ENCODE measurements at places on chromosomes 5 and 9. TPM values are rescaled to one million over a fixed set of nuclear protein-coding genes. Genes with fewer than 3 reads are reported as not detected.

OLFM1 gene
- total RNA-seq: not detected

ACO1 gene
- total RNA-seq: 7.9 TPM

RETREG1 gene
- 26.6 TPM for total RNA-seq

SMIM33 gene
- total RNA-seq: 1.2 TPM

GABRA6 gene
- total RNA-seq: not detected

PAX5 gene
- not detected for total RNA-seq

SLC36A2 gene
- not detected for total RNA-seq

PHF24 gene
- total RNA-seq: not detected

PITX1 gene
- not detected for total RNA-seq

DNA sequence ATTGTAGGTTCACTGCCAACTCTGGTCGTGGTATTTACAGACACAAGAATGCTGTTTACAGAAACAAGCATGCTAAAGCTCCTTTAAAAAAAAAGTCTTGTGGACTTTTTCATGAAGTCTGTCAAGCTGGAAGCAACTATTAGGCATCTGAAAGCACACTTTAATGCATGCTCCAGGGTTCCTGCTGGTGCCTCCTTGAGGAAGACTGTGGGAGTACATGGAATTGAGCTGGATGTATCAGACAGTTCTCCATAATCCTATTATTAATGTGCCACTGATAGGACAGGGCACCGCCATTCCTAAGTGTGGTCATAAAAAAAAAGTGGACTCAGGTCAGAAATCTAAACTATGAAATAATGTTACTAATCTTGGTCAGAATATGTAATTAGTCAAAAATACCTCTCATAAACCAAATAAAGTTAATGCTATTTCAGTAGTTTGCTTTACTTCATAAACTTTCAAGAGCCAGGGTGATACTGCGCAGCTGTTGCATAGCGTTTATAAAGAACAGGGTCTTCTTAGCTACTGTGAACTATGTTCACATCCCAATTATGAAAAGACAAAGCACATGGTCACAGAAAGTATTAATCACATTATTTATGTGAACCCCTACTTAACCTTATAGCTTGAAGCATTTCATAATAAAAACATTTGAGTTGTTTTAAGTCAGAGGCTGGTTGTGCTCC lies 390.8 kb upstream of the PTGER4 start:
- no peak for DNase-seq
- H3K4me1 ChIP-seq: no peaks in the 10 kb centered on the region
- no peak overlapping the region for H3K27ac ChIP-seq
- H3K27me3 ChIP-seq: no peaks in the 10 kb centered on the region
- H3K36me3 ChIP-seq: no peaks in the 10 kb centered on the region

DNA sequence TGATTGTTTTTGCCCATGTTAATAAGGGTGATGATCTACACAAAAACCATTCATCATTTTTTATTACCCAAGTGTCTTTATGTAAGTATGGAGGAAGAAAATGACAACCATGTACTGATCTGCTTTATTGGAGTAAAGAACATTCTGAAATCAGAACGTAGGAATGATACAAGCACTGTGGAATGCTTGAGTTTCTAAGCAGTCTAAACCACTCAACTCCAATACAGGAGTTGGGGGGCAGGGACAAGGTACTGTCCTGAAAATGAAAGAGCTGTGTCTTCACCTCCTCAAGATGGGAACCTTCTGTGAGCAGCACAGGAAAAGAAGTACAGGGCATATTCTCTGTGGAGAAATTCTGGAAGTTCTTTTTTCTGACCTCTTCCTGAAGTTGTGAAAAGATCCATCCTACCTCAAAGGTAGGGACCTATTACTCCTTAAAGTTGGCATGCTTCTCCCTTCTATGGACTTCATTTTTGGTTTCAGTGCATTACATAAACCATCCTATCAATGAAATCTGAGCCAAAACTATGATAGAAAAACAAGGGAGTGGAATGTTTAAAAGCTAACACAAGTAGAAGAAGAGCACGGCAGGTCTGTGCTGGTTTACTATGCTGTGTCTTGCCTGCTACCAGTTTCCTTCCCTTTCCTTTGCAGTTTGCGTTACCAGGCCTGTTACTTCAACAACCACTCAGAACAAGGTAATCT lies 202.6 kb downstream of the SEMA5A start:
- no peak for DNase-seq
- no peak overlapping the region for H3K4me3 ChIP-seq
- no peaks in the 10 kb centered on the region for H3K27me3 ChIP-seq
- no peak overlapping the region for H3K27ac ChIP-seq

DNA sequence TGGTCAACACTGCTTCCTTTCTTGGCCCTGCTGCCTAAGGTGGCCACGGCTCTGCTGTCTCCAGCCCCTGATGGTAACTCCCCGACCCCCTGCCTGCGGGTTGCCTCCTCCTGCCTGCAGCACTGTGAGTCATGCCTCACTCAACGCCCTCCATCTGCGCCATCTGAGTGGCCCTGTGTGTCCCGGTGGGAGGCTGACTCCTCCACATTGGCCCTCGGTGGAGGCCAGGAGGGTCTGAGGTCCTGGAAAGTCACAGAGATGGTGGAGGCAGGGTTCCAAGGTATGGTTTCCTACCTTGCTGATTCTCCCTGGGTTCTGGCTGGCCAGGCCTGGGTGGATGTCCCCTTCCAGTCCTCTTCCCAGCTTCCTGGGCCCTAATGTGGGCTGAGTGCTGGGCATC lies 64.5 kb upstream of the ADAMTS2 start:
- H3K4me1 ChIP-seq: no peaks in the 10 kb centered on the region
- H3K27ac ChIP-seq: no peak overlapping the region
- H3K36me3 ChIP-seq: no peaks in the 10 kb centered on the region
- H3K27me3 ChIP-seq: no peaks in the 10 kb centered on the region
- no peak overlapping the region for H3K4me3 ChIP-seq
- no peak for DNase-seq

- no peaks in the 10 kb centered on the region for H3K4me1 ChIP-seq
- H3K36me3 ChIP-seq: no peaks in the 10 kb centered on the region
Observed at GRCh38 chr5:146000072-146000471, 63.7 kb downstream of the SH3RF2 start.

- H3K4me1 ChIP-seq: peaks cover 34% of the 10 kb centered on the region
- H3K27ac ChIP-seq: no peak overlapping the region
- no peaks in the 10 kb centered on the region for H3K36me3 ChIP-seq
- H3K27me3 ChIP-seq: peaks cover 25% of the 10 kb centered on the region
Observed at GRCh38 chr5:53479590-53480415, 626 bp upstream of the FST start.

GRCh38 chr5:73321757-73322436 lies 126.7 kb downstream of the FOXD1 start:
- no peak overlapping the region for H3K4me3 ChIP-seq
- H3K4me1 ChIP-seq: no peaks in the 10 kb centered on the region

GRCh38 chr5:112059579-112060135 lies 302.7 kb upstream of the NREP start:
- H3K27me3 ChIP-seq: no peaks in the 10 kb centered on the region
- DNase-seq: no peak
- H3K4me1 ChIP-seq: no peaks in the 10 kb centered on the region
- H3K36me3 ChIP-seq: no peaks in the 10 kb centered on the region

GRCh38 chr5:7844901-7845300 lies 6.0 kb downstream of the CFAP90 start:
- no peak for DNase-seq
- no peak overlapping the region for H3K4me3 ChIP-seq
- peaks cover 7% of the 10 kb centered on the region for H3K4me1 ChIP-seq
- no peaks in the 10 kb centered on the region for H3K36me3 ChIP-seq

DNA sequence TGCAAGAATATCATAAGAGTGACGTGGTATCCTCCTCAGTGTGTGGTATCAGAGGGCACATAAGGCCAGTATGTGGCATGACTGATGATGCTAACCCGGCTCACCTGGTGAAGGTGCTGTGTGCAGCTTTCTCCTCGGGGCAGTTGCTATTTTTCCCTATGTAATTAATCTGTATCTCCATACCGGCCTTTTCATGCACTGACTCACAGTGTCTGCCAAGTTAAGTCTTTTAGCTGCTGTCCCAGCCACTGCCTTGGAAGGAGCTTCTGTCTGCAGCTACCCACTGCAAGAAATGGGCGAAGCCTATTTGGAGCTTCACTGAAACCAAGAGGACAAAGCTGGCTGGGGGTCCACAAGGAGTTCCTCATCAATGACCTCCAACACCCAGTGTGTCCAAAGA lies 46.0 kb downstream of the NXNL2 start:
- H3K4me3 ChIP-seq: no peak overlapping the region
- DNase-seq: no peak
- no peaks in the 10 kb centered on the region for H3K27me3 ChIP-seq
- H3K27ac ChIP-seq: no peak overlapping the region

GRCh38 chr5:124746916-124747790 lies 714 bp upstream of the ZNF608 start:
- H3K27ac ChIP-seq: no peak overlapping the region
- peaks cover 3% of the 10 kb centered on the region for H3K27me3 ChIP-seq
- no peaks in the 10 kb centered on the region for H3K36me3 ChIP-seq
- DNase-seq: no peak
- H3K4me1 ChIP-seq: no peaks in the 10 kb centered on the region

DNA sequence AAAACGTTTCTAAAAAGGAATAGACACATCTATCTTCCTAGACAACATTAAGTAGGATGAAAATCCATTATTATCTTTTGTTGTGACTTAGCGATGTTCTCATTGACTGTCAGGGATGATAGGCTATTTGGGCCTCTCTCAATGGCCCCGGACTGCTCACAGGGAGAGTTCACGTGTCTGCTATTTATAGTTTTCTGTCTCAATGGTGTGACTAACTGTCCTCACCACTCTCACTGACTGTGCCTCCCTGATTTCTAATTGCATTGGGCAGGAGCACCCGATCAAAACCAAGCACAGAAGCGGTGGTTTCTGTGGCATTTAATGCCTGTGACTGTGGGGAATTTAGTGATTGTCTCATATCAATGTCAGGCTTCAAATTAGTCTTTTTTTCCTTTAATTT lies 286.7 kb upstream of the KLF9 start:
- no peak overlapping the region for H3K4me3 ChIP-seq
- H3K27me3 ChIP-seq: no peaks in the 10 kb centered on the region
- no peak overlapping the region for H3K27ac ChIP-seq

GRCh38 chr9:130658893-130659698 lies 5.3 kb upstream of the PRDM12 start:
- H3K27me3 ChIP-seq: peaks cover 20% of the 10 kb centered on the region
- peaks cover 34% of the 10 kb centered on the region for H3K4me1 ChIP-seq
- no peaks in the 10 kb centered on the region for H3K36me3 ChIP-seq
- H3K4me3 ChIP-seq: no peak overlapping the region

DNA sequence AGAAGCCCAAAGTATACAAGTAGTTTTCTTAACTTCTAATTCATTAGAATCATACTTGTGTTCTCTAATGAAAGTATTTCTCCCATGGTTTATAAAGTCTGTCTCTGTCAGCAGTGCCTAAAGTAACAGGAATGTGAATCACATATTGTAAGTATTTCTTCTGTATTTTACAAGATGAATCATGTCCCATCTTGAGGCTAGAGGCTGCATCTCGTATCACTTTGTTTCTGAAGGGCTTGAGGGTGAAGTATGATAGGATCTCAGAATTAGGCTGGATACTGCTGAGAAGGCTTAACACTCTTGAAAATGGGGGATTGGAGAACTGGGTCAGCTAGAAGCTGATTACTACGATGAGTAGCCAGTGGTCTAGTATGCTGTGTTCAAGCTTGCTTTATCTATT lies 242.2 kb upstream of the ACTBL2 start:
- no peaks in the 10 kb centered on the region for H3K36me3 ChIP-seq
- H3K27ac ChIP-seq: no peak overlapping the region
- no peaks in the 10 kb centered on the region for H3K4me1 ChIP-seq
- H3K4me3 ChIP-seq: no peak overlapping the region
- no peaks in the 10 kb centered on the region for H3K27me3 ChIP-seq

GRCh38 chr5:68803881-68804319 lies 289.9 kb upstream of the SLC30A5 start:
- no peak for DNase-seq
- no peaks in the 10 kb centered on the region for H3K4me1 ChIP-seq
- H3K27ac ChIP-seq: no peak overlapping the region
- no peak overlapping the region for H3K4me3 ChIP-seq

- H3K4me3 ChIP-seq: no peak overlapping the region
- peaks cover 69% of the 10 kb centered on the region for H3K36me3 ChIP-seq
- no peak for DNase-seq
- H3K4me1 ChIP-seq: peaks cover 21% of the 10 kb centered on the region
- no peak overlapping the region for H3K27ac ChIP-seq
Observed at GRCh38 chr5:179833056-179833708, 12.5 kb downstream of the SQSTM1 start.

GRCh38 chr5:107687937-107688336 lies 17.2 kb upstream of the EFNA5 start:
- no peak overlapping the region for H3K4me3 ChIP-seq
- H3K4me1 ChIP-seq: no peaks in the 10 kb centered on the region
- H3K27ac ChIP-seq: no peak overlapping the region
- DNase-seq: no peak

GRCh38 chr9:93902051-93902779 lies 52.9 kb downstream of the BARX1 start:
- DNase-seq: no peak
- no peaks in the 10 kb centered on the region for H3K27me3 ChIP-seq
- H3K27ac ChIP-seq: no peak overlapping the region

- no peak overlapping the region for H3K4me3 ChIP-seq
- H3K4me1 ChIP-seq: no peaks in the 10 kb centered on the region
- no peaks in the 10 kb centered on the region for H3K27me3 ChIP-seq
- DNase-seq: no peak
- H3K27ac ChIP-seq: no peak overlapping the region
- H3K36me3 ChIP-seq: no peaks in the 10 kb centered on the region
Observed at GRCh38 chr9:99411068-99411467, 189.0 kb downstream of the SEC61B start.

- no peaks in the 10 kb centered on the region for H3K27me3 ChIP-seq
- H3K36me3 ChIP-seq: no peaks in the 10 kb centered on the region
- no peak overlapping the region for H3K4me3 ChIP-seq
Observed at GRCh38 chr9:22265534-22265933, 181.1 kb upstream of the DMRTA1 start.
